ENCODE measurements at places on chromosomes 16 and 17.

GRCh38 chr16:28311913-28312312 is 19.6 kb downstream of the SBK1 start:
- DNase-seq, result no peak

DNA sequence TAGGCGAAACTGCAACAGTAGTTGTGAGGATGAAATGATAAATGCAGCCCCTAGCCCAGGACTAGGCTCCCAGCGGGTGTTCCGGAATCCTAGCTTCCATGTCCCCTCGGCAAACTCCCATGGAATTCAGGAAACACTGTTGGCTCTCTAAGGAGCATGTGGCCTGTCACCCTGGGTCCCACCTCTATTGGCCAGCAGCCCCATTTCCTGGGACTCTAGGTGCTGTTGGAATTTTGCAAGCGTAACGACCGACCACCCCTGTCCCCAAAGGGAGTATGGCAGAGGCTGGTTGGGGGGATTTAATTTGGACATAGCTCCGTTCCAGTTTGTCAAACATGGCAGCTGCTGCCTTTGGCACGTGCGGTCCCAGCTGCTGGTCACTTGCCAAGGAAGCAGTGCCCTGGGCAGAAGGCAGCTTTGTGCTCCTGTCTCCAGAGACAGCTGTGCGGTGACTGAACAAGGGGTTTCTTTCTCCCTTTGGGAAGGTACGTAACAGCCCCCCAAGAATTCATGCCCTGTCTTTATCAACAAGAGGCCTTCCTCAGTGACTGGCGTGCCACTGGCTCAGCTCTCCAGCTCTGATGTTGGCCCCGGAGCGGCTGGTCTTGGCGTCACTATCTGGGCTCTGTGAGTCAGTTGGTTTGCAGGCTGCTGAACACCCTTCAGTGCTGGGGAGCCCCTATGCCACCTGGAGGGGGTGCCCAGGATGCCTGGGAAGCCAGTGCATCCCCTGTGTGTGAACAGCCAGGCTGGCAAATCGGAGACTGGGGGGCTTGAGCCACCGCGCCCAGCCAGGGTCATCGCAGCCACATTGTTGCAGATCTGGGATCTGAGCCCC is 235.2 kb upstream of the TNRC6C start:
- no peak for DNase-seq

DNA sequence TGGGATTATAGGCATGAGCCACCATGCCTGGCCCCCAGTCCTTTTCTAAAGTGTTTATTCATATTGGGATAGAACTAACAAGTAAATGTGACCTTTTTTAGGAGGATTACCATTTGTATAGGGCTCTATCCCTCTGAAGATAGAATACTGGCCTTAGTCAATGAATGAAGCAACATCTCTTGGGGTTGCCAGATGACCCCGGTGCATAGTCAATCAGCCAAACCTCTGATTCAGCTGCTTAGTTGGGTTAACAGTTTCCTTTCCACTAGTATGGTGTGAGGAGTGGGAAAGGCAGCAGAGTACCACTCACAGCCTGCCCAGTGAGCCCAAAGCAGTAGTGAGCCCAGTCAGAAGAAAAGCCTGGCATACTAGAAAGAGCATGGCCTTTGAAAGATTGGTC is 94.6 kb upstream of the TBX2 start:
- DNase-seq, result no peak

- DNase-seq, result no peak
Measured at GRCh38 chr17:17582372-17582771, 9.1 kb downstream of the PEMT start.

DNA sequence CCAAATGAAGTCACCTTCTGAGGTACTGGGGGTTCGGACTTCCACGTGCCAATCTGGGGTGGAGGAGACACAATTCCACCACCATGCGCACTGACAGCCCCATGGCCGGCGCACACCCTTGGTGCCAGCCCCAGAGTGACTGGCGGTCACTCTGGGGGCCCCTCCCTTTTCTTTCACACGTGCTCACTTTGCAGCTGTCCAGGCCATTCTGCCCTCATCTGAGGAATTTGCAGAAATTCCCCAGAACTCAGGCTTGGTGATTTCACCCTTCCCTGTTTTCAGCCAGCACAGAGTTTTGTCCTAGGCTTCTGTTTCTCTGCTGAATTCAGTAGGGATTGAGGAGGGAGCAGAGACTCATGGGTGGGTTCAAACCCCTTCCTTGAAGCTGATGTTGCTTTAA is 54.8 kb downstream of the CDRT4 start:
- no peak for DNase-seq

DNA sequence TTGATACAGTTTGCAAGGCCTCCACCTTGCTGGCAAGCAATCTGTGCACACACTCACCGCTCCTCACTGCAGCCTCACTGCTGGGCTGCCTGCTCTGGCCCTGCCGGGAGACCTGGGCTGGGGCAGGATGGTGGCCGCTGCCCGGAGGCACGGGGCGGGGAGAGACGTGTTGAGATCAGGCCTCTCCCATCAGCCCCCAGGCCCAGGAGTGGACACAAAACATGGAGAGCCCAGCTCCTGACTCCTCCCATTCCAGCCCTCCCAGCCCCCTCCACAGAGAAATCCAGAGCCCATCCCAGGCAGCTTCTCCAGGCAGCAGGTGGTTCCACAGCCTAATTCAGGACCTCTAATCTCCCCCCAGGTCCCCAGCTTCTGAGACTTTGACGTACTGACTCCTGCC is 23.1 kb upstream of the RPL38 start:
- DNase-seq, result no peak

- DNase-seq, result no peak
Measured at GRCh38 chr17:74545843-74546230, at the start of gene CD300C. TSS of gene CD300C (minus strand) at chr17:74546115. CDS start at chr17:74545782, 333 bp downstream.

DNA sequence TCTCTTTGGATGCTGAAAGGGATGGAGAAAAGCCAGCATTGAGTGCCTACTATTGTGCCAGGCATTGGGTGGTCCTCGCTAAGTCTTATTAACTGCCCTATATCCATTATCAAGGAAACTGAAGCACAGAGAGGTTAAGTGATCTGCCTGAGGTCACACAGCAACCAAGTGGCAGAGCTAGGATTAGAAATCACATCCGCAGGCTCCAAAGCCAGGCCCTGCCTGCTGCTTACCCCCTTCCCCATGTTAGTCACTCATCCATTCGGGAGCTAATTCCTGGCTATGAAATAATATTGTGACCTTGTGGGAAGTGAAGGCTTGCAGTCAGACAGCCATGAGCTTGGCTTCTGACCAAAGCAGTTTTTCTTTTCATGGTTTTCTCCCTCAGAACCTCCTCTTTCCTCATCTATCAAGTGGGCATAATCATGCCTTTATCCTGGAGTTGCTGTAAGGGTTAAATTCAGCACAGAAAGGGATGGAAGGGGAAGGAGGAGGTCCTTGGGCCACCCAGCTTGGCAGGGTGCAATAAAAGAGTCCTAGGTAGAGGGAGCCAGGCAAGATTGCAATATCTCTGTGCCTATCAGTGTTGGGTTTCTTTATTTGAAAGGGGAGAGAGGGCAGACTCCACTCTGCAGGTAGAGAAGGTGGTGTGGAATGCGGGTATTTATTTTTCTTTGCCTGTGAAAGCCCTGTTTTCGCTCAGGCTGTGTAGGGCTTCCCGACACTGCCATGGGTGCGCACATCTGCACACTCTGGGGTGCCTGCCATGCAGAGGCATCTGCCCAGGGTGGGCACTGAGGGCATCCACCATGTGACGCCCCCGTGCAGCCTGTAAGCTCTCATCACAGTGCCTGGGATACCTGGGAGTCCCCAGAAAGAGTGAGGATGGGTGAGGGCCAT is 11.3 kb downstream of the RAI1 start:
- no peak for DNase-seq

DNA sequence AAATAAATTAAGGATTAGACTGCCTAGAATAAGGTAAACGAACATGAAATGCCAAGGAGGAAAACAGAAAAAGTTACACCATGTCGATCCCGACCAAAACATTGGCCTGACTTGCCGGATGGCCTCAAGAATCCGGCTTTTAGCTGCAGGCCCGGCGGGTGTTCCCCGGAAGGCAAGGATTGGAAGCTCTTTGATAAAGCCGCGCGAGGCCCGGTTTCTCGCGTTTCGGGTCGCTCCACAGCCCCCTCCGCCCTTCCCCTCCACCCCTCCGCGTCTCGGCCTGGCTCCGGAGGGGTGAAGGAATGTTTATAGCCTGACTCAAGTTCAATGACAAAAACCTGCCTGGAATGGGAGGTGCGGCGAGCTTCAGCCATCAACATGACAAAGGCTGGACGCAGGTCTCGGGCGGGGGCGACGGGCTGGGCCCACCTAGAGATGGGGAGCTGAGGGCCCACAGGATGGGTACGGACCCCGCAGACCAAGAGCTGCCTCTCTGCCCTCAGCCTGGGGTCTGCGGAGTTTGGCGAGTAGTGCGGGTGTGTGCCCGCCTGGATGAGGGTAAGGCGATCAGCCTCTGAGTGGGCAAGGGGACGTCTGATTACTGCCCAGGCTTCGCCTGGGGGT is 2.6 kb downstream of the PRAC1 start:
- no peak for DNase-seq

All from fibroblast of upper back skin (primary cell).